ENCODE measurements at places on chromosomes 3 and 15. TPM values are rescaled to one million over a fixed set of nuclear protein-coding genes. Genes with fewer than 3 reads are reported as not detected.

DNA sequence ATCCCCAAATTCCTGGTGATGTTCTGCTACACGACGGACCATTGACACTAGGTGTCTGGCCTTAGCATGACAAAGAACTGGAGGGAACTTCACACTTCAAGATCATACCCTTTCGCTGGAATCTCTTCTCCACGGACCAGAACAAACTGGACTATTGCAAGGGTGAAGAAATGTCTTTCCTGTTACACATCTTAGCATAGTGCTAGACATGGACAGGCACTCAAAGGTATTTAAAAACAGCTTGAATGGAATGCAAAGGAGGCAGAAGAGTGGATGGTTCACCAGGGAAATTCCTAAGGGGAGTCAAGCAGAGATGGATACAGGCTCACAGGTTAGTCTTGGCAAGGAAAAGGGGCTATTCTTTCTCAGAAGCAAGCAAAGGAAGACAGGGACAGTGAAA, 33.5 kb upstream of the PDZRN3 start:
- no peak for DNase-seq

Gene RLBP1
- total RNA-seq = not detected

Gene NOX5
- 0.12 TPM for total RNA-seq

Gene C3orf85
- 2.3 TPM for total RNA-seq

Gene GABRA5
- 0.67 TPM for total RNA-seq

DNA sequence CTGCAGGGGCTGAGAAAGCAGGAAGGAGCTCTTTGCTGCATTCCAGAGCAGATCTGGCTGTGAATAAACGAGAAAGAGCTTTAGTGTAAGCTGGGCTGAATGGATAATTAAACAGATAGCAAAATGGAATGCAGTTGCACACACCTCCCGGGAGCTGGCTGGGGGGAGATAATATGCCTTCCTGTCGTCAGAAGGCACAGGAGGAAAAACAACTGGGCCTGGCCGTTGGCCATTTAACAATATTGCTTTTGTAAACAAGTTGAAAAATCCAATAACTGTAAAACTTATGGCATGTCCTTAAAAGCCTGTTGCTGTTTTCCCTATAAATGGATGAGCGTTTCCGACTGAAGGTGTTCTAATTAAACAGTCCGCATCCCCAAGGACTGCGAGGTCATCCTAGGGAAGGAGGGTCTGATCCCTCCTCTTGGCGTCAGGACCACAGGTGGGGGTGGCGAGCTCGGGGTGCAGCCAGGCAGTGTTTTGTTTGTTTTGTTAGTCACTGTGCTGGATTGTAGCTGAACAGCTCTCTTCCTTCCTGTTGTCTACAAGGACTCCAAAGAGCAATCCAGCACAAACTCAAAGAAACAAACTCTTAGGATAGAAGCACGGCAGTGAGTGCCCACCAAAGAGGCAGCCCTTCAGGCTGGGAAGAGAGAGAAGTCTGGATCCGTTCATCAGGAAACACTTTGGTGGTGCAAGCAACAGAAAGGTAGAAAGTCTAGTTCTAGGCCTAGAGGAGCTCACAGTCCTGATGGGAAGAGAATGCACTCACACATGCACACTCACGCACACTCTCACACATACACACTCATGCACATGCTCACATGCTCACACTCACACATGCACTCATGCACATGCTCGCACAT, 133.4 kb upstream of the SMAD3 start:
- DNase-seq = no peak

DNA sequence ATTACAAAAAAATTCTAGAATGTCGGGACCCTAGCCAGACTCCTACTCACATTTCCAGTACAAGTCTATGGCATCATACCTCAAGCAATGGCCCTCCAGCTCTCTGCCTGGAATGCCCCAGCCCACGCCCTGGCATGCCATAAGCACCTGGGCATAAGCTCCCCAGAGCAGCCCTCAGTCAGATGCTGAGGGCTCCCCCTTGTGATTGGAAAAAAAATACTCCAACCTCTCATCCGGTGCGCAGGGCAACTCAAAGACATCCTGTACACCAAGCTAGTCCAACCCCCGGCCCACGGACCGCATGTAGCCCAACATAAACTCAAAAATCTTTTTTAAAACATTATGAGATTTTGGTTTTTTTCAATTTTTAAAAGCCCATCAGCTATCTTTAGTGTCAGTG, 115.4 kb downstream of the NEK10 start:
- DNase-seq = no peak

DNA sequence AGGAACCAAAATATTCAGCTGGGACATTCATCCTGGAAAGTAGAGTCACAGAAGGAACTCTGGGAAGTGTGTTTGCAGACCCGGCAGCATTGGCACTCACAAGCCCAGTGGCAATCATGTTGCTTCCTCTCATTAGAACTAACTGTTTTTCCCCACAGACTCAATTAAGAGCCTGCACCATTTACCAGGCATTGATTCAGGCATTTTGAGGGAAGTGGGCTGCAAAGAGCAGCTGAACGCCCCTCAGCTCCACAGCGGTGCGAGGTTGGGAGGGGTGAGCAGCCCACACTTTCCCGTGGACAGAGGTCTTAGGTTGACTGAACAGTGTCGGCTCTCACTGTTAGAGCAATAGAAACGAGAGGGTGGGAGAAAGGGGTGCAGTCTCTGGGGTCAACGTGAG, 143.8 kb downstream of the STT3B start:
- no peak for DNase-seq

- no peak for DNase-seq
These were observed 9.6 kb downstream of the TMEM39A start for GRCh38 chr3:119453822-119454221.

DNA sequence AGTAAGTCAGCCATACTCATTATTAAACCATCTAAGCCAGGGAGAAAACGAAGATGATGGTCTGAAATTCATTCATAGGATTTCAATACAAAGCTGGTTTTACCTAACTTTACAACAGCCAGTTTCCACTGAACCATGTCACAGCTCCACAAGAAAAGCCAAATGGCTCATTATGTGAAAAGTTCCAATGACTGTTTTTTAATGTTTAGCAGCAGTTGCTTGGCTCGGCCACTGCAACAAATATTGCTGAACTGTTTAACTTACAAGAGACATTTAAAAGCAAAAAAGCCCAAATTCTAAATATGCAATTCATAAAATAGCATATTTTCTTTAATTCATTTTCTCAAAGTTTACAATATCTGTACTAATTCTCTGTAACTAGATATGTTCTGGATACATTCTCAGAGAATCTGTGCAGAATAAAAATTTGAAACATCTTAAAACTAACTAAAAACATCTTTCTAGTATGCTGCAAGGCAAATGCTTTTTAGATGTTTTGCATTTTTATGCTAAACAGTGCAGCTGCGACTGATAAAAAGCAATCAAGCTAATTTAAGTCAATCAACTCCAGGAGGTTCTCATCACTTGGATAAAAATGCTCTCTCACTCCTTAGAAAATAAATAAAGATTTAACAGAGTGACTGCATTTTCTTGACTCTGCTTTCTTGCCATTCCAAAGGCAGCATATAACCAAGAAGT, 356.5 kb downstream of the ERC2 start:
- no peak for DNase-seq

- DNase-seq = no peak
These were observed 280.4 kb downstream of the CD47 start for GRCh38 chr3:107810171-107811071.

Gene LRRC31
- 1.4 TPM for total RNA-seq

DNA sequence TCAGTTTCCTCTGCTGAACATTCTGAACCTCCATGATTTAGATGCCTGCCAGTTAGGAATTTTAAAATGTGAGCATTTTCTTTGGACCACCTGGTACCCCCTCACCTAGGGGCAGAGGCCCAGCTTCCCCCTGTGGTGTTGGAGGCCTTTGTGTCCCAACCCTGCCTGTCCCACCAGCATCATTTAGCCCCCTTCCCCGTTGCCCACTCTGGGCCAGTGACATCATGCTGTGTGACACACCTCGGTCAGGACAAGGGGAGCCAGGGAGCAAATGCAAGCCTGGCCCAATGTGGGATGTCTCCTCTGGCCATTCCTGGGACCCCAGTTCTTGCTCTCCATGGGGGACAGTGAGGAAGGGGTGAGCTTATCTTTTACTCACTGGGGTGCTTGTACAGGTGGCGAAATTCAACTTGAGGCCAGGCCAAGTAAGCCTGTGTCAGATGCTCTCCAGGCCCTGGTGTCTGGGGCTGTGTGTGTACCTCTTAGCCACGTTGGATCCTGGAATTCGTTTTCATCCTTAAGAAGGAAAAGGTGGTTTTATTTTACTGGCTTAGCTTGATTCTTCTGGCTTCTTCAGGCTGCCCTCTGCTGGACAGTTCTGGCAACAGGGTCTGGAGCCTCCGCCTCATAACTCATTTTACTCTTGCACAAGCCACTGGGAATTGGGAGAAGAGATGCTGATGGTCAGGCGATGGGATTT, 49.7 kb upstream of the MYZAP start:
- DNase-seq = no peak

DNA sequence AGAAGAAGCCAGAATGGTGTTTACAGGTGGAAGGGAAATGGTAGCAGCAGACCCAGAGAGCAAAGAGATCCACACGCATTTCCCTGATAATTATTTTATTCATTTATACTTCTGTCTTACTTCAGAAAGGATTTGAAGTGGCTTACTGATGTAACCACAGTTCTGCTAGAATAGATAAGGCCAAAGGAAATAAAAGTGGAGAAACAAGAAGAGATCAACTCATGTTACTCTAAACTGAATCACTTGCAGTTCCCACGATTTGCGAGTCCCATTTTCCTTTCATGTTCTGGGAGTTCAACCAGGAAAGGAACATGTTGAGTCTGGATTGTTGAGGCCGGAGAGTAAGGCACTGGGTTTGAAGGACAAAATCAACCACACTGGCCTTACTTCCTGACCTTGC, 151.8 kb downstream of the MYRIP start:
- DNase-seq = no peak

Gene SERINC4
- total RNA-seq = 0.14 TPM

DNA sequence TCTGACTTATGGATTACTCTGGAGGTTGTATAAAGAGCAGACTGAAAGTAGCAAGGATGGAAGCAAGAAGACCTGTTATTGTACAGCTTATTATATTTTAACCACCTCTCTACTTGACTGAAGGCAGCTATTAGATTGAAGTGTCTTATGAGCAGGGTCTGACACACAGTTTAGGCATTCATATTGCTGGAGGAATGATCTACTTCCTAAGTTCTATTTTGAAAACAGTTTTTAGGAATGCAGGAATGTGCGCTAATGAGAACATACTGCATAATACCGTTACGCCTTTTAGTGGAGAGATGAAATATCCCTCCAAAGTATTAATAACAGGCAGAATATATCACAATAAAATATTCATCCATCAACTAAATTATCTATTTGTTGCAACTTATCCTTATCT, 193.3 kb downstream of the ISL2 start:
- no peak for DNase-seq

GRCh38 chr3:43413676-43414368, 127.5 kb downstream of the SNRK start:
- no peak for DNase-seq

DNA sequence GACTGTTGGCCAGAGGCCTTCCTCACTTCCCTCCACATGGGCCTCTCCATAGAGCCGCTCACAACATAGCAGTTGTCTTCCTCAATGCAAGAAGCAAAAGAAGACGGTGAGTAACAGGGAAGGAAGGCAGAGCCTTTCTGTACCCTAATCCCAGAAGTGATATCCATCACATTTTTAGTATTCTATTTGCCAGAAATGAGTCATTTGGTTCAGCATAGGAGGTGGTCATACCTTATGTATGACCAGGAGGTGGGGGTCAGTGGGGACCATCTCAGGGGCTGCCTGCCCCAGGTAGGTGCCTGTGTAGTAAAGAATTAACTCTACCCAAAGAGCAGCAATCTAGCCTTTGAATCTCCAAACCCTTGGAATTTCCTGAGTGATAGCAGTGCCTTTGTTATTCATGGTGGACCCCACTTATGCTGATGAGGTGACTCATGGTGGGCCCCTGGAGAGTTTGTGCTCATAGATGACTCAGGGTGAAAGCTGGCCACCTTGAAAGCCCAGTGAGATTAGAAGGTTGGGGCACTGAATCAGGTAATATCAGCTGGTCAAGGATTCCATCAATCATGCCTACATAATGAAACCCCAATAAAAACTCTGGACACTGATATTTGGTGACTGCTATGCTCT, 323.9 kb upstream of the IGF1R start:
- DNase-seq = no peak

GRCh38 chr3:157087780-157088600, 72.0 kb downstream of the CCNL1 start:
- no peak for DNase-seq

DNA sequence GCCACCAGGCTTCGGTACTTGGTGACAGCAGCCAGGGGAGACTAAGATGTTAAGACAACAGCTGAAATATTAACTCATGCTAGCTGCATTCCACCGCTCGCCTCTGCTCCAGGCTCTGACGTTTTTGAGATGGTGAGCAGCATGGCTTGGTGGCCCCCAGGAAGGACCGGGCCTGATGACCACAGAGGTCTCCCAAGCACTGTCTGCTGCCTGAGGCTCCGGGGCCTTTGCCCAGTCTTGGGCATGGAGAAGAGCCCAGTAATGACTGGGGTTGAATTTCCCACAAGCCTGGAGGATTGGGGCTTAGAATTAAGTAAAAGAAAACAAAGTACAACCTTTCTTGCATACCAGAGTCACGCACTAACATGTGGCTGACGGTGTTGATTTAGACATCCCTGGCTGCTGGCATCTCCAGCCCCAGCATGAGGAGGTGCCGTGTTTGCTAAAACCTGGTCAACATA, 243.6 kb upstream of the LYSMD4 start:
- DNase-seq = no peak

Measured in type B pancreatic cell (in vitro differentiated cells).